SK-N-SH (cell line): ENCODE measurements at places on chromosomes 12 and 14.

DNA sequence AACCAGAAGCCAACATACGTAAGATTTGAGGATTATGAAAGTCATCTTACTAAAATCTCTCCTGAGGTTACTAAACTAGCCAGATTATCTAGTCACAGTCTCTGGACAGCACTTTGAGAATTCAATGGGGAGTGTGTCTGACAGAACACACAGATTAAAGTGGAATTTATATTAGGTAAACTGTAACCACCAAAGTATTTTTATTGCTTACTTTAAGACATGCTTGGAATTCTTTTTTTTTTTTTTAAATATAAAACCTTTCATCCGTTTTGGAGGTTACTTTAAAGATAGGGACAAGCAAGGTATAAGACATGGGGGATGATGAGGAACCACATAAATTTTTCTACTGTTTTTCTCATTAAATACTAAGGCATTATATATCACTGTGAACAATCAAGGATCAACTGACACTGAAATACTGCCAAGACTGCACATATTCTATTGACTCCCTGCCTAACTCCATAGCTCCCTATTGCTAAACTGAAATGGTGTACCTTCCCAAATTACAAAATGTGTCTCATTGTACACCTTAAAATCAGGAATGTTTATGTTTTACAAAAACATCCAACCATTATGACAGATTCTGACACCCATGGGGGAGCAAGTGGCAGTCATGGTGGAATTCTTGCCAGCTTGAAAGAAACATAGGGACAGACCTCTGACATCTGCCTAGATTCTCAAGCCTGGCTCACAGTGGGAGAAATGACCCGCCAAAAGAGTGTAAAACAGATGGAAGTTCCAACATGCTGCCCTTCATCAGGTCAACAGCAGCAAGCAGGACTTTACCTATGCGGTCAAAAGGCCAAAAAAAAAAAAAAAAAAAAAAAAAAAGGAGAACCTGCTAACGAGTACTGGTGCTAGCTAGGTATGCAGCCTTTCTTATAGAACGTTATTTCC is 239.3 kb downstream of the MED13L start:
- DNase-seq: no peak

- no peak for DNase-seq
Measured at GRCh38 chr12:81591256-81591655, 167.9 kb downstream of the PPFIA2 start.

DNA sequence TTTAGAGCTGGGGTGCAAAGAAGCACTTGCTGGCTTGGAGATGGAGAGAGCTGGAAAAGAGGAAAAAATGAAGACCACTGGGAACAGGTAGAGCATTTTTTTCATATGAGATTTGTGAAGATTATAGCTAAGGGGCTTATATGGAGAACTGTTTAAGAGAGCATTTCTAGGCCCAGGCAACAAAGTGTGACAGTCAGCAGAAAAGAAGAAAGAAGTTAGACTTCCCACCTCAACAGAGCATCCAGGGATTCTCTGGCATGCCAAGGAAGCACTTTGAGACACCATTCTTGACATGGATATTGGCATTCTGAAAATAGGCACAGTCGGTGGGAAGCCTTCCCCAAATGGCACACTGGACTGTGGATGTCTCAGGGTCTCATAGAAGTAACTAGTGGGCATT is 195.5 kb downstream of the KLHL28 start:
- no peak for DNase-seq

DNA sequence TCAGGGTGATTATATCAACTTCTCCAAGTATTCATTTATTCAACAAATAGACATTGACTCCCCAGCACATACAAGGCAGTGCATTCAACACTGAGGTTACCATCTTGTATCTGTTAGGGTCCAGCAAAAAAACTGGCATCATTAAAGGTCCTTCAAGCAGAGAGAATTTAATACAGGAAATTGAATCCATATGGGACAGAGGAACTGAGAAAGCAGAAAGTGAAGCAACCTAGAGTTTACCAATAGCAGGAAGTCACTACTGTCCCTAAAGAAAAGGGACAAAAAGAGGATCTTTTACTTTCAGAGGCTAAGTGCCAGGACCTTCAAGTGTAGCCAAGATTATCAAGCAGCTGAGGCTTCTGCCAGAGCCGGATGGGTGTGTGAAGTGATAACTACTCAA is 237.8 kb upstream of the TBX3 start:
- no peak for DNase-seq

DNA sequence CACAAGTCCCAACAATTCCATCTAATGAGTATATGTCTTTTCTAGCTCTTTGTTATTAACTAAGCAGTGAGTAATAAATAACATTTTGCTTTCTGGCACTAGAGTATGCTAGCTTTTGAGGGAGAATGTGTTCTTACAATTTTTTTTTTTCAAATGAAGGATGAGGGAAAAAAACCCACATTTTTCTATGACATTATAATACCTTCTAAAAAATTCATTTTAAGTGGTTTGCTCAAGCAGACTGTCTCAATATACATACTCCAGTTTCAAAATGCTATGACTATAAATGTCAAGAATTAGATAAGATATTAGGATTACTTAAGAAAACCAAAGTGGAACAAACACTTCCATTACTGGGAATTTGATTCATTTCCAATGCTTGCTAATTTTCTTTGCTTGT is 394.6 kb downstream of the C12orf75 start:
- no peak for DNase-seq

DNA sequence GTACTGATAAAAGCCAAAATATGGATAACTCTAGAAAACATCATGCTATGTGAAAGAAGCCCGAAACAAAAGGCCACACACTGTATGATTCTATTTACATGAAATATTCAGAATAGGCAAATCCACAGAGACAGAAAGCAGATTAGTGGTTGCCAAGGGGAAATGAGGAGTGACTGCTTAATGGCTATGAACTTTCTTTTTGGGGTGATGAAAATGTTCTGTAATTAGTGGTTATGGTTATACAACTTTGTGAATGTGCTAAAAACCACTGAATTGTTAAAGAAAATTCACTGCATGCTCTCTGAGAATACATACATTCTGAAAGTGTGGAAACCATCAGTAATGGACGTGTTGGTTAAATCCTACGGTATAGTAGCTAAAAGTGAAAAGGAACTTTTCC is 39.9 kb upstream of the STON2 start:
- DNase-seq: no peak

GRCh38 chr14:104707608-104708595 is 16.1 kb upstream of the ADSS1 start:
- no peak for DNase-seq

DNA sequence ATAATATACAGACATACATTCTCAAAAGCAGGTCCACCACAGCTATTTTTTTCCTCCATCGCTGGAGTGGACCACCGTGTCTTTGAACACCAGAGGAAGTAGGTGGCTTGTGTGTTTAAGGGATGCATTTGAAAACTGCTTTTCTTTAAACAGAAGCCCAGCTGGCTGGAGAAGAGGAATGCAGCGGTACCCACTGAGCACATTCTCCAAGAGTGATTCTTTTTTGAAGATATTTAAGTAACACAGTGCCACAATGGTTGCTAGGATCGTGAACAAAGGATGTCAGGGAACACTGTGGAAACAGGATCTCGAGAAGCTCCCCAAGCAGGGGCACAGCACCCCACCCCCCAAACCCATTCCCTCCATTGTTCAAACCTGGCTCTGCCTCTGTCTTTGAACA is 286.6 kb upstream of the PWP1 start:
- no peak for DNase-seq
